ENCODE measurements at places on chromosomes 11 and 22.

DNA sequence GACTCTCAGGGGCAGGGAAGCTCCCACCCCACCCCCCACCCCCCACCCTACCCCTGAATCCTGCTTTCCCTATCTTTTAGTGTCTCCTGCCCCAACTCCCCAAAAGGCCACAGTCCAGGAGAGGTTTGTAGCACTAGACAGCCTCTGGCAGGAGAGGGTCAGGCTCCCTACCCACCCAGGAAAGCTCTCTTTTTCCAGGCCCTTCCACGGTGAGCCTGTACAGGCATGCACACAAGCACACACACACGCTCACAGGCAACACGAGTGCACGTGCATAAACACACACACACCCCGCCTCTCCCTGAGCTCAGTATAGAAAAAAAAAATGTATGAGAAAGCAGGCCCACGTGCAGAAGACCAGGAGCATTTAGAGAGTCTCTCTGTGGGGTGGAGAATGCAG is 414.0 kb downstream of the MN1 start:
- H3K4me1 ChIP-seq: no peaks in the 10 kb centered on the region
- H3K27me3 ChIP-seq: no peaks in the 10 kb centered on the region
- H3K36me3 ChIP-seq: no peaks in the 10 kb centered on the region
- no peak for DNase-seq
- H3K4me3 ChIP-seq: no peak overlapping the region

DNA sequence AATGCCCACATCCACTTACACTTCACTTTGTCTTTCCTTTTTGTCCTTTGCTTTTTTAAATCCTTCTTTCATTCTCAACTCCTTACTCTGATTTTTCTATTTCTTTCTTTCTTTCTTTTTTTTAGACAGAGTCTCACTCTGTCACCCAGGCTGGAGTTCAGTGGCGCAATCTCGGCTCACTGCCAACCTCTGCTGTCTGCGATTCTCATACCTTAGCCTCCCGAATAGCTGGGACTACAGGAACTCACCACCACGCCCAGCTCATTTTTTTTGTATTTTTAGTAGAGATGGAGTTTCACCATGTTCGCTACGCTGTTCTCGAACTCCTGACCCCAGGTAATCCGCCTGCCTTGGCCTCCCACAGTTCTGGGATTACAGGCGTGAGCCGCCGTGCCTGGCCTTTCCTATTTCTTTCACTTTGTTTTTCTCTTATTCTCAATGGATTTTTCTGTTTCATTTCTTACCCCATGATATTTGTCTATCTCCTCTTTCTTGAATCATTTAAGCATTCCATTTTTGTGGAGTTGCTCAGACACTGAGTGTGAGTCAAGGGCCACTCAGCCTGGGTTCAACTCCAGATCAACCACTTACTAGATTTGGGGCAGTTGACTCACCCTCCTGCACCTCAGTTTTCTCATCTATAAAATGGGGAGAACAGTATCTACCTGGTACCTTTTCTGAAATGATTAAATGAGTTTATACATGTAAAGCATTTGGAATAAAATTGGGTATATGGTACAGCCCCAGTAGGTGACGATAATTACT is 7.6 kb downstream of the KCNJ5 start:
- H3K4me3 ChIP-seq: no peak overlapping the region
- no peak overlapping the region for H3K27ac ChIP-seq
- peak; percentile 88 for DNase-seq

- H3K4me3 ChIP-seq: no peak overlapping the region
- no peaks in the 10 kb centered on the region for H3K4me1 ChIP-seq
- H3K27me3 ChIP-seq: no peaks in the 10 kb centered on the region
- DNase-seq: no peak
- H3K36me3 ChIP-seq: no peaks in the 10 kb centered on the region
- no peak overlapping the region for H3K27ac ChIP-seq
Measured at GRCh38 chr22:49639956-49640355, 187.7 kb downstream of the BRD1 start.

- H3K27ac ChIP-seq: no peak overlapping the region
- DNase-seq: no peak
- no peaks in the 10 kb centered on the region for H3K27me3 ChIP-seq
- no peaks in the 10 kb centered on the region for H3K4me1 ChIP-seq
- no peaks in the 10 kb centered on the region for H3K36me3 ChIP-seq
- no peak overlapping the region for H3K4me3 ChIP-seq
Measured at GRCh38 chr11:85806876-85807275, 4.1 kb downstream of the SYTL2 start.

GRCh38 chr22:40368016-40368415 is 2.4 kb upstream of the SGSM3 start:
- H3K27ac ChIP-seq: no peak overlapping the region
- no peaks in the 10 kb centered on the region for H3K27me3 ChIP-seq
- no peaks in the 10 kb centered on the region for H3K4me1 ChIP-seq
- H3K36me3 ChIP-seq: peaks cover 45% of the 10 kb centered on the region

DNA sequence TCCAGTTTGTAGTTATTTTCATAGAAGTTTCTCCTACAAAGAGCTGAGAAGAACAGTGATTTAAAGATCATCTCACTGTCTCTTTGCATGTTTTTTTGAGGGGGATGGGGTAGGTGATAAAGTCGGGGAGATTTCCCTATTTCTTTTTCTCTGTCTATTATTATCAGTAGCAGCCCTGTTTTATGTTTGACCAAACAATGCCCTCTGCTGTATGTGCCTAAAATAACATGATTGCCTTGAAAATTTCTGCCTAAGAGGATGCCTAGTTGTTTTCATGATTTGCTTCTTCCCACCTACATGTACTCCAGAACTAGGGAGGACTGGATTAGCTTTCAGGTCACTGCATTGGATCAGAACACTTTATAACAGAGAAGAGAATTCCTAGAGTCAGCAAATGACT is 1330.2 kb downstream of the LRRC4C start:
- no peak for DNase-seq
- no peaks in the 10 kb centered on the region for H3K4me1 ChIP-seq
- H3K36me3 ChIP-seq: no peaks in the 10 kb centered on the region
- no peaks in the 10 kb centered on the region for H3K27me3 ChIP-seq
- no peak overlapping the region for H3K4me3 ChIP-seq
- no peak overlapping the region for H3K27ac ChIP-seq
